ENCODE measurements at places on chromosomes 4 and X.

DNA sequence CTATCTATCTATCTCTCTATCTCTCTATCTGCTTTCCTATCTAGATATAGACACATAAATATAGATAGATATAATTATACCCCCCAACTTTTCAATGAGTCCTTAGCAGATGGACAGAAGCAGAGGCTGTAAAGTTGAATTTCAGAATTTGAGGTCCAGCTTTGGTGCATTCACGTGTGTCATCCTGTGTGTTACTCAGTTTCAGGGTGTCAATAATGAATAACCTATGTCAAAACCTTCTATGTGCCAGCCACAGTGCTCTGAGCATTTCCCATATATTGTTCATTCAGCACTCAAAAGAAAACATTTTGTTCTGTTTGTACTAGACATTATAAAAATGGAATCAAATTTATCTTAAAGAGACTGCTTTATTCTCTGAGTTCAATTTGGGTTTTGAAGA, 310.0 kb downstream of the ARHGAP24 start:
- DNase-seq: no peak

DNA sequence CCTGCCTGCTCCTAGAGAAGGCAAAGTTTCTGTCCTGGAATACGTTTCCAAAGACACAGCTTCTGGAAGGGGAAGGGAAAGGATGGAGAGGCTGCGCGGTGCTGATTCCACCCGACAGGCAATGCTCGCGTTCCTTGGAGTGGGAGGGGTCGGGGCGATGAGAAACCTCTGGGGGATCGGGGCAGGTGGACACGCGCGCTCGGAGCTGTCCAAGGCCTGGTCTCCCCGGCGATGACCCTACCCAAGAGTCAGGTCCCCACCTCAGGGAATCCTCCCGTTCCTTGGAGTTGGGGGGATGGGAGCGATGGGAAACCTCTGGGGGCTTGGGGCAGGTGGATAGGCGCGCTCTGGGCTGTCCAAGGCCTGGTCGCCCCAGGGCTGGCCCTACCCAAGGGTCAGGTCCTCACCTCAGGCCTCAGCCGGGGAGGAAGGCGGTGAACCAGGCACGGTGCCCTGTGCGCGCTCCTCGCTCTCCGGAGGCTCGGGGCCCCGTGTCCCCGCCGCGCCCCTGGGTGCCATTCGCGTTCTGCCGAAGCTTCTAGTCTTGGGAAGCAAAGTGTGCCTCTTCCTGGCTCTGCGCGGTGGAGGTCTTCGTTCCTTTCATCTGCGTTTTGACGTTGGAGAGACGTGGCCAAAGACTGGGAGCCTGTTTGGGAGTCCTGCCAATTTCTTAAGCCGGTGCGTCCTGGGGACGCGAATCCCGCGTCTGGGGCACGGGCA, 10.6 kb upstream of the SHOX start:
- DNase-seq: no peak

GRCh38 chr4:110034026-110034393, 121.3 kb downstream of the EGF start:
- no peak for DNase-seq

DNA sequence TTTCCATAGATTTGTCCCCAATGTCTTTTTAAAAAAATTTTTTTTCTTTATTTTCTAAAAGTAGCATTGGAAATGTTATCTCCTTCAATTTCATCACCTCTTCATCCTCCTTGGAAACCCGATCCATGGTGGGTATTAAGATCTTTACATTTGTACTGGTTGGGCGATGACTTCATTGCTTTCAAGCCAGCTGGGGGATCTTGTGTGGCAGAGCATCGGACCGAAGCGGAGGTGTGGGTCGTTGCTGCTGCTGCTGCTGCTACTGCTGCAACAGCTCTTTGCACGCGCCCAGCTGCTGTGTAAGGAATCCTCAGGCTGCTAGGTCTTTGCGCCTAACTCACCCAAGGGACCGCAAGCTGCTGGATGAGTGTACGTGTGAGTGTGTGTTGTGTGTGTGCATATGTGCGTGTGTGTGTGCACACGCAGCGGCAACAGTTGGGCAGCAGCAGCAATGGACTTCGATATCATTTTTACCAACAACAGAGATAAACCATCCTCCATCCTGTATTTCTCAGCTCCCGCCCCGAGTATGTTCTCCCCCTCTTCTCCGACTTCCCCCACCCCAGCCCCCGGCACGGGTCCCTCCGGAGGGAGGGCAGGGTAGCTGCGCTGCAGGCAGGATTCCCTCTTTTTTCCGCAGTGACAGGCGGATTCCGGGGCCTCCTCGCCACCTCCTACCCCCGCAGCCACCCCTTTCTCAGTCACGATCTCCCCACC, 768 bp upstream of the CDKL5 start:
- peak; percentile 26 for DNase-seq

- peak; percentile 1 for DNase-seq
These were observed 1.1 kb upstream of the MRPL1 start for GRCh38 chr4:77861495-77861894.

- no peak for DNase-seq
These were observed 141.3 kb downstream of the PALLD start for GRCh38 chr4:168637872-168638756.

DNA sequence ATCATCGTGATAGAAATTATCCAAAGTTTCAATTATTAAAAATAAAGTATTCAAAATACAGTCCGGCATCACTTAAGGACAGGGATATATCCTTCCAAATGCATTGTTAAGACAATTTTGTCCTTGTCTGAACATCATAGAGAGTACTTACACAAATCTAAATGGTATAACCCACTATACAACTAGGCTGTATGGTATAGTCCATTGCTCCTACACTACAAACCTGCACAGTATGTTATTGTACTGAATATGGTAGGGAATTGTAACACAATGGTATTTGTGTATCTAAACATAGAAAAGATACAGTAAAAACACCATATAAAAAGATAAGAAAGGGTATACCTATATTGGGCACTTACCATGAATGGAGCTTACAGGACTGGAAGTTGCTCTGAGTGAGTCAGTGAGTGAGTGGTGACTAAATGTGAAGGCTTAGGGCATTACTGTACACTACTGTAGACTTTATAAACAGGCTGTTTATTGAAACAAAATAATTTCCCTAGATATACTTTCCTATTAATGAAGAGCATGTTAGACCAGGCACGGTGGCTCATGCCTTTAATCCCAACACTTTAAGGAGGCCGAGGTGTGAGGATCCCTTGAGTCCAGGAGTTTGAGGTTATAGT, 44.8 kb upstream of the PTPN13 start:
- peak; percentile 58 for DNase-seq

DNA sequence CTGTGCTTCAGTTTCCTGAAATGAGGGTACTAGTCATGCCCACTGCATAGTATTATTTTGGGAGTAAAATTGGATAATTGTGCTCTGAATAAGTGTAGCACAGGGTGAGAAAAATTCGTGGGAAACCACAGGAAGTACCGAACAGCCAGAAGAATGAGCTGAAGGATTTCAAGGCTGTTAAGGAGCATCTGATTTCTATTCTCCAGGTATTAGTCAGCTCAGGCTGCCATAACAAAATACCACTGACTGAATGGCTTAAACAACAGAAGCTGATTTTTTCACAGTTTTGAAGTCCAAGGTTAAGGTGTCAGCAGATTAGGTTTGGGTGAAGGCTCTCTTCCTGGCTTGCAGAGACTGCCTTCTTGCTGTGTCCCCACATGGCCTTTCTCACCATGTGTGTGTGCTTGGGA, 41.9 kb downstream of the WWC2 start:
- peak; percentile 77 for DNase-seq

DNA sequence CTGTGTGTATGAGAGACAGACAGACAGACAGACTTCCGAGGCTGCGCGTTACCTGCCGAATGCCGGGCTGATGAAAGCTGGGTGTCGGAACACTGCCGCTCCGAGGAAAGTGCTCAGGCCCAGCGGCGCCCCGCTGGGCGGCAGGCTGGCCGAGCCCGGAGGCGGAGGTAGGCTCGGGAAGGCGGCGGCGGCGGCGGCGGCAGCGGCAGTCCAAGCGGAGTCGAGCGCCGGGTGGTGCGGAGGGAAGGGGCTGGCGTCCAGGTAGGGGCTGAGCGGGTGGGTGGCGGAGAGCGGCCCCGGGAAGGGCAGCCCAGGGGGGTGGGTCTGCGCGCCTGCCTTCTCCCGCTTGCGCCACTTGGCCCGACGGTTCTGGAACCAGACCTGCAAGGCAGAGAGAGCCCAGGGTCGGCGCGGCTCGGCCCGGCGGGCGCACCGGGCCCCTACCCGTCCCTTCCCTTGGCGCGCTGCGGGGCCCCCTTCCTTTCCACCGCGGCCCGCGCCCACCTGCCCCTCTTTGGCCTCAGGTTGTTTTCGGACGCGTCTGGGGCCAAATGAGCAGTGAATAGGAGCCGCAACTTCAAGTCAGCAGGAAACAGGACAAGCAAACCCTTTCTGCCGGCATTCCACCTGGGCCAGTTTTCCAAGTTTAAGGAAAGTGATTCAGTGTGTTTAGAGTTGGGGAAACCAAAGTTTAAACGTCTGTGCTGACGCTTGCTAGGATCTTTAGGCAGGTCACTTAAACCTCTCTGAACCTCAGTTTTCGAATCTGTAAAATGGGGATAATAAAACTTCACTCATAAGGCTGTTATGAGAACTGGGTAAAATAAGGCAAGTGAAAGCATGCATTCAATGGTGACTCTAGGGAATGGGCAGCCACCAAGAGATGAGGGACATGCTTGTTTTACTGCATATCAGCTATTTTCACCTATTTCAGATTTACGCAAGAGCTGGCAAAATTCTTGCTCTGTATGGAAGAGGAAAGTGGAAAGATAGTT, 8.4 kb downstream of the ARX start:
- no peak for DNase-seq

DNA sequence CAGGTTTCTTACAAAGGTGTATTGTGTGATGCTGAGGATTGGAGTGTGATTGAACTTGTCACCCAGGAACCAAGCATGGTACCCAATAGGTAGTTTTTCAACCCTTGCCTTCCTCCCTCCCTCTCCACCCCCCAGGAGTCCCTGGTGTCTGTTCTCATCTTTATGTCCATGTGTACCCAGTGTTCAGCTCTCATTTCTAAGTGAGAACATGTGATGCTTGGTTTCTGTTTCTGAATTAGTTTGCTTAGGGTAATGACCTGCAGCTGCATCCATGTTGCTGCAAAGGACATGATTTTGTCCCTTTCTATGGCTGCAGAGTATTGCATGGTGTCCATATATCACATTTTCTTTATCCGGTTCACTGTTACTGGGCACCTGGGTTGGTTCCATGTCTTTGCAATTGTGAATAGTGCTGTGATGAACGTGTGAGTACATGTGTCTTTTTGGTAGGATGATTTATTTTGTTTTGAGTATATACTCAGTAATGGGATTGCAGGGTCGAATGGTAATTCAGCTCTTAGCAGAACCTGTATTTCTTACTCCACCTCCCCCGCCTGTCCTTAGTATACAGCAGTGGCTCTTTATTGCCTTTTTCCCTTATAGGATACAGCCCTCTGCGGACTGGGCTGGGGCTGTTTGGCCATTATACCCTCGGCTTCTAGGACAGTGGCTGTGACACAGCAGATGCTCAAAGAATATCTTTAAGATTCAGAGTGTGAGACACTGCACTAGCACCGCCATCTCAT, 145.4 kb downstream of the PTTG2 start:
- no peak for DNase-seq

GRCh38 chr4:8534611-8535010, 45.6 kb upstream of the GPR78 start:
- no peak for DNase-seq

GRCh38 chr4:47641755-47642154, 156.7 kb downstream of the ATP10D start:
- peak; percentile 12 for DNase-seq

DNA sequence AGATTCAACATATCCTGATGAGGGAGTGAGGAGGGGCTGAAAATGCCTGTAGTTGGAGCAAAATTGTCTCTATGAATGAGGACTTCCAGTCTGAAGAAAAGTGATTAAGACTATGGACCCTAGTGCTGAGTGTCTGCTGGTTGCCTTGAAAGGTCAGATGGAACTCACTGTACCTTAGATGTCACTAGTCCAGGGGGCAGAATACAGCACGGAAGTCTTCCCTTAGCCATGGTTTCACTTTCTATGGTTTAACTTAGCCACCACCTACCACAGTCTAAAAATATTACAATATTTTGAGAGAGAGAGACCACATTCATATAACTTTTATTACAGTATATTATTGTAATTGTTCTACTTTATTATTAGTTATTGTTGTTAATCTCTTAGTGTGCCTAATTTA, 223.1 kb downstream of the FMR1NB start:
- DNase-seq: no peak

- no peak for DNase-seq
These were observed 95.6 kb upstream of the WDR17 start for GRCh38 chr4:175970072-175970471.

DNA sequence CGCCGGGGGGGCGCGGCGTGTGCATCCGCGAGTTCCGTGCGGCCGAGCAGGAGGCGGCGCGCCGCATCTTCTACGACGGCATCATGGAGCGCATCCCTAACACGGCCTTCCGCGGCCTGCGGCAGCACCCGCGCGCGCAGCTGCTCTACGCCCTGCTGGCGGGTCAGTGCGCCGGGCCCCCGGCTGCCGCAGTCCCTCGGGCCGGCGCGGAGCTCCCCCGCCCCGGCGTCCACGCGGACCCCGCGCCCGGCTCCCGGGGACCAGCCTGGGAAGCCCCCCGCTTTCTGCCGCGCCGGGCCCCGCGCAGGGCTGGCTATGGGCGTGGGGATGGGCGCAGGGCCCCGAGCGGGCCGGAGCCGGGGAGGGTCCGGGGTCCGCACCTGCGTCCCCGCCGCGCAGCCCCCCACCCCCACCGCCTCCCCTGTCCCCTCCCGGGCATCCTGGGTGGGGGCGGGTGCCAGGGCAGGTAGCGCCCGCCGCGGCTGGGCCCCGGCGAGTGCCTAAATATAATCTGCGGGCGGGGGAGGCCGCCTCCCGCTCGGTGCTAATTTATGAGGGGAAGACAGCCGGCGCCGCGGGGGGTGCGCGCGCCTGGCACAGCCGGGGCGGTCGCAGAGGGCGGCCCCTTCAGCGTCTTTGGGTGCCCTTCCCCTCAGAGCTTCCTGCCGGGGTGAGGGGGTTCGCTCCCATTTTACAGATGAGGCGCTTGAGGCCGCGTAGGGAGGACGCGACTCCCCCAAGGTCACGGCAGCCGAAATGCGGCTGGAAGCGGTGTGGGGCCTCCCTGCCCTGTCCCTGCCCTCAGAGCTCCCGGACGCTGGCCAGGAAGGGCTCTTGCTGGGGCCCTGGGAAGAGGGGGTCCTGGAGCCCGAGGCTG, 837 bp downstream of the NAT8L start:
- no peak for DNase-seq

GRCh38 chr4:189200353-189200752, 740.3 kb upstream of the FRG1 start:
- no peak for DNase-seq

DNA sequence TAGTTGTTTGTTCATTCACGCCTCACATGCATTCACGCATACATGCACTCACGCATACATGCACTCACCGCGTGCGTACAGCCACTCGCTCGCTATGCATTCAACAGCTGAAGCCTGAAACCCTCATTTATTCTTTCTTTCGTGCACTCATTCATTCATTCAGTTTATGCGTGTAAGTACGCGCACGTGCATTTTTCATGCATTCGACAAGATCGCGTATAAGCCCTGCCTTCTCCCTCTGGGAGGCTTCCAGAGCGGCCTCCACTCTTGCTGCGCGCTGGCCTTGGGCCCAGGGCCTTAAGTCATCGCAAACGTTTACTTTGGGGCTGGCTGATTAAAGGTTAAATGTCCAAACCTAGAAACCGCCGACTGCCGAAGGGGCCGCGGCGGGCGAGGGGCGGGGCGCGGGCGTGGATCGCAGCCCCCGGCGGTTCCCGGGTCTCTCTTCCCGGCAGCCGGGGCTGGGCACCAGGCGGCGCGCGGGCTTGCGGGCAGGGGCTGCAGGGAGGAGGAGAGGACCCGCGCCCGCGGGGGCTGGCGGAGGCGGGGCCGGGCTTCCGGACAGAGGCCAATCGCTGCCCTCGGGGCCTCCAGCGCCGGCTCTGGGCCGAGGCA, at the start of gene GYG2:
TSS of gene GYG2 (plus strand) at position 587 of the 615 bp plus-strand sequence. CDS start 1,259 bp downstream, outside the sequence.
- DNase-seq: no peak

Data from brain microvascular endothelial cell (primary cell).